Body of pancreas (tissue), 4 donors: ENCODE measurements at places on chromosomes 13 and 19.
A peak's percentile ranks its signal among the peaks of the same experiment; 100 is the strongest.

GRCh38 chr19:19077103-19077502 is 13.3 kb downstream of the SLC25A42 start:
- DNase-seq, result no peak

- DNase-seq, result peak; percentile 81
These were observed 54.0 kb downstream of the GNG7 start for GRCh38 chr19:2648528-2648937.

- no peak for DNase-seq
These were observed 9.9 kb downstream of the PLPP2 start for GRCh38 chr19:281156-281853.

DNA sequence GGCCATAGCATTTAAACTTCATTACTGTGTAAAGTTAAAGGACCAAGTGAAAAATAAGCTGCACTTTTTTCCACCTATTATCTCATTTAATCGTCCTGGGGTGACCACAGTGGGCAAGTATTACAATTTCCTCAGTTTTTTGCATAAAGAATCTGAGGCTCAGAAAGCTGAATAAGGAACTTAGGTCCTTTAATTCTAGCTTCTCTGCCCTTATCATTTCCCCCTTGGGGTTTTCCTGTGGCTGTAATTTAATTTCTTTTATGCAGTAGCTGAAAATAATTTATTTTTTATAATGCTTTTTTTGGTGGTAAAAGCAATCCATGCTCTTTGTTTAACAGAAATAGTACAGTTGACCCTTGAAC is 59.8 kb upstream of the RCBTB2 start:
- DNase-seq, result no peak

DNA sequence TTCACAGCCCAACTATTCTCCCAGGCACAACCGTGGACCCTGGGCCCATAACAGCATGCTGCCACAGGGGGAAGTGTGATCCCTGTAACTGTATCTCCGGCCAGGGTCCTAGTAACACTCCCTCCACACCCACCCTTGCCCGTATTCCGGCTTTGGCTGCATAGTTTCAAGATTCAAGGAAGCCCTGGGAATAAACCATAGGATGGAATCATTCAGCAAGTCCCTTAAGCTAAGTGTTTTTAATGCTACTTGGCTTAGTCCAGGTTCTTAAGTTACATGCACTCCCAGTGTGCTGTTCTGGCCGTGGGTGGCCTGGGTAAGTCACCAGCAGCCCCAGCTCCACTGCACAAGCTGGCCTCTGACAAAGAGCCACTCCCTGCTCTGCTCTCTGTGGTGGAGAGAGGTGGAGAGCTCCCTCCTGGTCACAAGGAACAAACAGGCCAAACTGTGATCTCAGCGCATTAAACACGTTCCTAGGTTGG is 532.4 kb upstream of the SGCG start:
- no peak for DNase-seq

- no peak for DNase-seq
These were observed 296.8 kb downstream of the EFNB2 start for GRCh38 chr13:106238690-106239089.

GRCh38 chr13:99959540-99960230 is 11.9 kb downstream of the ZIC5 start:
- DNase-seq, result no peak

GRCh38 chr19:16266586-16266942 is 58.1 kb upstream of the KLF2 start:
- DNase-seq, result no peak

DNA sequence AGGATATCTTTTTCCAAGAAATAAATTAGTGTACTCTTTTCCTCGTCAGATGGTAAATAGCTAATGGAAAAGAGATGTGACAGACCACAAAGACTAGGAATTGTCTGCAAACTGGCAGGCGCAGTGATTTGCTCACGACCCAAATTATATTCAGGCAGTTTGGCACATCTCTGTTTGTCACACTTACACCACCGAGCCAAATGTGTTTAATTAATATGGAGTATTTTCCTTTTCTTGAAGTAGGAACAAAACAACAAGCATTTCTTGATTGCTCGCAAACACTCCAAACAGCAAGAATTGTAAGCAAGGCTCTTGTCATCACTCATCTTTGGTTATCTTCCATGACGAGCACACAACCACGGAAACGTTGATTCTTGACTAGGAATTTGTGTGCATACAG is 884.2 kb downstream of the PCDH9 start:
- DNase-seq, result no peak
